IPS DF 6.9 (cell line): ENCODE measurements at places on chromosomes 11 and 22.

GRCh38 chr11:107961480-107961879 is 33.2 kb downstream of the RAB39A start:
- H3K36me3 ChIP-seq, result no peaks in the 10 kb centered on the region
- no peak overlapping the region for H3K27ac ChIP-seq
- no peaks in the 10 kb centered on the region for H3K4me1 ChIP-seq
- no peak overlapping the region for H3K4me3 ChIP-seq
- no peaks in the 10 kb centered on the region for H3K27me3 ChIP-seq
- no peak for DNase-seq

- no peak for DNase-seq
- H3K4me3 ChIP-seq, result no peak overlapping the region
- H3K27ac ChIP-seq, result no peak overlapping the region
- H3K4me1 ChIP-seq, result no peaks in the 10 kb centered on the region
- H3K27me3 ChIP-seq, result no peaks in the 10 kb centered on the region
- no peaks in the 10 kb centered on the region for H3K36me3 ChIP-seq
These were observed 56.4 kb downstream of the FDX1 start for GRCh38 chr11:110486156-110486555.

GRCh38 chr22:50715776-50716175 is 22.2 kb upstream of the ACR start:
- peaks cover 20% of the 10 kb centered on the region; the same call in 1 of the 2 replicates for H3K27me3 ChIP-seq
- H3K4me3 ChIP-seq, result no peak overlapping the region
- no peak overlapping the region for H3K27ac ChIP-seq
- DNase-seq, result no peak

DNA sequence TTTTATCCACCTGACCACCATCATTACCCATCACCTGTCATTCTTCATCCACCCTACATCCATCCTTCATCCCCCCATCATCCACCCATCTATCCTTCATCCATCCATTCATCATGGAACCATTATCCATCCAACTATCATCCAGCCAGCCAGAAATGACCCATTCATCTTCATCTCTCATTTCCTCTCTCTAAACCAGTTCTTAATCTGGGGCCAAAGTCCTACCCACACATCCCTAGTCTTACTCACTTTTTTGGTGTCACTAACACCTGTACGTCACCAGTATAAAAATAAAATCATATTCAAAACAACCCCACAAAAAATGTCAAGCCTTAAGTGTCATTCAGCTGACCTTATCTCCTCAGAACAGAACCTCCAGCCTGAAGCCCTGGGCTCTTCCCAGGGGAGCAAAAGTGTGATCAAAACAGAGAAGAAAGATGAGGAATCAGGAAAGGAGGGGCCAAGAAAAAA is 12.3 kb downstream of the SPI1 start:
- no peak overlapping the region for H3K27ac ChIP-seq
- H3K4me1 ChIP-seq, result no peaks in the 10 kb centered on the region
- no peaks in the 10 kb centered on the region for H3K36me3 ChIP-seq
- H3K27me3 ChIP-seq, result no peaks in the 10 kb centered on the region

DNA sequence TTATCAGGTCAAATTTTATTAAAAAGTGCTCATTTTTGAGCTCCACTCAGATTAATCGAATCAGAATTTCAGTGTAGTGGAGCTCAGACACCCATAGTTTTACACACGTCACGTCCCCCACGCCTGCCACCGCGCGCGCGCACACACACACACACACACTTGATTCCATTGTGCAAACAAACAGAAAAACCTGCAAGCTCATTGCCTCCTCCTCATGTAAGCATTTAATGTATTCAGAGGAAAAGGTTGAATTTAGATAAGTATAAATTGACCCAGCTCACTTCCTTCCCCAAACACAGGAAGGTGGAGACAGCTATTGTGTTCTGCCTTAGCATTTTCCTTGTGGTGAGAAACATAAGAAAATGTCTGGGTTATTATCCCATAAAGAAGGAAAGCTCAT is 336.7 kb downstream of the LUZP2 start:
- H3K4me1 ChIP-seq, result no peaks in the 10 kb centered on the region; the same call in 1 of the 2 replicates
- no peak overlapping the region for H3K4me3 ChIP-seq
- H3K27me3 ChIP-seq, result no peaks in the 10 kb centered on the region
- no peak for DNase-seq

- H3K27ac ChIP-seq, result no peak overlapping the region
- H3K27me3 ChIP-seq, result no peaks in the 10 kb centered on the region
- H3K4me3 ChIP-seq, result no peak overlapping the region
- DNase-seq, result no peak
These were observed 206.5 kb downstream of the NAV2 start for GRCh38 chr11:19919050-19919561.

GRCh38 chr11:129372609-129373488 is 2.8 kb upstream of the BARX2 start:
- no peak for DNase-seq
- no peak overlapping the region for H3K27ac ChIP-seq
- H3K4me1 ChIP-seq, result peaks cover 4% of the 10 kb centered on the region; the same call in 1 of the 2 replicates

- no peaks in the 10 kb centered on the region for H3K4me1 ChIP-seq
- H3K27me3 ChIP-seq, result no peaks in the 10 kb centered on the region
- H3K27ac ChIP-seq, result no peak overlapping the region
These were observed 20.9 kb downstream of the ACAT1 start for GRCh38 chr11:108142304-108142703.

DNA sequence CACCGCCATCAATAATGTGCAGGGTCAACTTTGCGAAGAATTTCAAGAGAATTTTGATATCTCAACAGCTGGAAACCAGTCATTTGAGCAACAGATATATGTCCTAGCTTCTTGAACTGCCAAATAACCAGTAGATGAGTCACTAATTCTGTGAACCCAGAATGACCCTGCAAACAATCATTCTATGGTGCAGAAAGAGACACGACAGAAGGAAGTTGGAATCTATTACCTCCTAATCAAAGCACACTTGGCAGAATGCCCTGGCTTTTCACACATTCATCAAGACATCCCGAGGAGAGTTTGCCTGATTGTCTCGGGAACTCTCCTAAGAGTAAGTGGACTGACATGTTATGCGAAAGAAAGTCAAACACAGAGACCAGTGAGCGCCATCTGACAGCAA is 621.1 kb downstream of the OPCML start:
- DNase-seq, result no peak
- no peaks in the 10 kb centered on the region for H3K27me3 ChIP-seq
- H3K4me1 ChIP-seq, result no peaks in the 10 kb centered on the region
- no peaks in the 10 kb centered on the region for H3K36me3 ChIP-seq
- no peak overlapping the region for H3K4me3 ChIP-seq
- no peak overlapping the region for H3K27ac ChIP-seq

DNA sequence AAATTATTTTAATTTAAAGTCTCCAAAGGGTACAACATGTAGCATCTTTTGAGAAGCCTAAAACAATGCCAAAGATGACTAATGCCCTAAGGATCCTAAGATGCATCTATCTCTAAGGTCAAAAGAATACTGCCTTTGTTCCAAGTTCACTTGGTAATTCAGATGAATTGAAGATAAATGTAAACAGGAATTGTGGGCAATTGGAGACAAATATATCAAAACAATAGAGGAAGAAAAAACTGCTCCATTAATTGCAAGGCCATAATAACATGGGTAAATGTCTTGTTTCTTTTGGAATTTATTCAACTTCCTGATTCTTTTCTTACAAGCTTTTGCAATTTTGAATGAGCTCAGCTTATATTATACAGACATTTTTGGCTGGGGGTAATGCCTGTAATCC is 338.6 kb downstream of the TTC28 start:
- no peaks in the 10 kb centered on the region for H3K4me1 ChIP-seq
- no peaks in the 10 kb centered on the region for H3K36me3 ChIP-seq
- H3K27ac ChIP-seq, result no peak overlapping the region
- no peaks in the 10 kb centered on the region for H3K27me3 ChIP-seq
- no peak for DNase-seq
- no peak overlapping the region for H3K4me3 ChIP-seq

- H3K36me3 ChIP-seq, result no peaks in the 10 kb centered on the region
- H3K4me3 ChIP-seq, result no peak overlapping the region
- H3K27me3 ChIP-seq, result no peaks in the 10 kb centered on the region
- H3K27ac ChIP-seq, result no peak overlapping the region
These were observed 342.1 kb upstream of the NARS2 start for GRCh38 chr11:78916759-78917158.

- no peaks in the 10 kb centered on the region for H3K36me3 ChIP-seq
- no peak overlapping the region for H3K4me3 ChIP-seq
- no peaks in the 10 kb centered on the region for H3K27me3 ChIP-seq
- H3K4me1 ChIP-seq, result peaks cover 2% of the 10 kb centered on the region; the same call in 1 of the 2 replicates
These were observed 321.0 kb downstream of the DDX10 start for GRCh38 chr11:108985945-108986279.
